Stimulated activated CD8-positive, alpha-beta memory T cell treated with anti-CD3 and anti-CD28 coated beads, Interleukin-12 subunit alpha, Interleukin-12 subunit beta, amount 100 ng/mL, for 1 hour (primary cell): ENCODE measurements at places on chromosomes 13 and 19.

DNA sequence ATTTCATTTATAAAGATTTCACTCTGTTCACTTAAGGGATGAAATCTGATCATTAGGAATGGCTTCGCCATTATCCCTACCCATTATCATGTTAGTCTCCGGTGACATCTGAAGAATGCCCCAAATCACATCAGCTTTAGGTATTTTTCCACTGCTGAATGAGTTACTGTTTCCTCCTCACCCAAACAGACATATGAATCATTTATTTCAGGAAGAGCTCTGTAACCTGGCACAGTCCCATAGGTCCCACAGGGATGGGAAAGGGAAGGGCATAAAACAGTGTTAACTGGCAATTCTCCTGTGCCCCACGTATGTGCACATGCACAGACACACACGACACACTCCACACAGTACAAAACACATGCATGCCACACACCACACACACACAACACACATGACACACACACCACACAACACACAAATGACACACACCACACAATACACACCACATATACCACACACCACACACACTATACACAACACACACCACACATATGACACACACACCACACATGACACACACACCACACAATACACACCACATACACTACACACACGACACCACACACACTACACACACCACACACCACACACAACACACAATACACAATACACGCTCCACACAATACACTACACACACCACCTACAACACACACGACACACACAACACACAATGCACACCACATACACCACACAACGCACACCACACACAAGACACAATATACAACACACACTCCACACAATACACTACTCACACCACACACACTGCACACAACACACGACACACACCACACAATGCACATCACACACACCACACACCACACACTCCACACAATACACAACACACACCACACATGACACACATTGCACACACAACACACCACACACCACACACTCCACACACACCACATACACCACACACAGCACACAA is 15.4 kb downstream of the TMEM255B start:
- DNase-seq = no peak

DNA sequence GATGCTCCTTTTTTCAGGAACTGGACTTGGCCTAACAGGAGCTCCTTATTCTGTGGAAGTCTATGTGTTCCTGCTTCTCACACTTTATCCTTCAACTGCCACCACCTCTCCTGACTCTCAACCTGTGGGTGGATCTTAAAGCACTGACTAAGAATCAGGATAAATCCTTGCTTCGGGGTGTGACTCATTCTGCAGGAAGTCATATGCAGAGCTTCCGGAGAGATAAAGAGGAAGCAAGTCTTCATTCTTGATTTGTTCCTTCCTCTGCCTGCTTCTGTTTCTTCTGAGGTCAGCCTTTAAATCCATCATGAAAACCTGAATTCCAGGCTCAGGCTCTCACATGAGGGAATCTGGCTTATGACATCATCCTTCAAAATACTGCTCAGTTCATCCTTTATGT is 137.1 kb upstream of the ATXN8OS start:
- no peak for DNase-seq

- no peak for DNase-seq
Observed at GRCh38 chr13:33606692-33607091, 211.3 kb upstream of the RFC3 start.

DNA sequence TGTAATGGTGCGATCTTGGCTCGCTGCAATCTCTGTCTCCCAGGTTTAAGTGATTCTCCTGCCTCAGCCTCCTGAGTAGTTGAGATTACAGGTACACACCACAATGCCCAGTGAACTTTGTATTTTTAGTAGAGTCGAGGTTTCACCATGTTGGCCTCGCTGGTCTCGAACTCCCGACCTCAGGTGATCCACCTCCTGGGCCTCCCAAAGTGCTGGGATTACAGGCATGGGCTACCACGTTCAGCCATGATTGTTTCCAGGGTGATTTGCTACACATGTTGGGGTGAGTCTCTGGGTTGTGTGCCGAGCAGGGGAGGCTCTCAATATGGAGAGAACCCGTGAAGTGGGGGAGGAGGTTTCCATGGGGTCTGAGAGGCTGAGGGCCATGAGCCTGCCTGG is 24.8 kb upstream of the CEACAM21 start:
- DNase-seq = no peak

DNA sequence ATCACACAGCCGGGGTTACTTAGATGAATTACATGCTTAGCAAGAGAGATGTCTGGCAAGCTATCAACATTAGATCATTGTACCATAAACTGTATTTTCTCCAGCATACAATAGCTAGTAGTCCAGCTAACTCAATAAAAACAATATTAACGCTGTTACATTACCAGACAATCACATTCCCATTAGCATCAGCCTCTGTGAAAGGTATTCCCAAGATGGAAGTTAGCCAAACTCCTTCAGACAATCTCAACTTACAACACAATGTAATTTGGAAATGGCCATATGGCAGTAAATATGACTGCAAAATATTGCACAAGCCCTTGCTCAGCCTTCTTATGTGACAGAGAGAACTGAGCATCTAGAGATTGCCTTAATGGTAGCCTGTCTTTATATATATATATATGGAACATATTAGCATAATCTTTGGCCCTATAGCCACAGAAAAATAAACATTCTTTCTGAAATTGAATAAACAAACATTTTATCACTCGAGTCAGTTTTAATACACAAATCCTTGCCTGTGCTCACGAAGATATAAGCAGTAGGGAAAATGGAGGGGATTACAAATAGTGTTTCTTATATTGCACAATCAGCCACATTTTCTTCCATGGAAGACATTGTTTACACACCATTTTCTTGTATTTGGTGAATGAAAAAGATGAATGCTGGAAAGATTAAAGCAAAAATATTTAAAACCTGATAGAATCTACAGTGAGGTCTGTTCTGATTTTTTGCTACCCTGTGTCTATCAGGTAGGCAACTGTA is 1060.5 kb downstream of the DIAPH3 start:
- no peak for DNase-seq

- no peak for DNase-seq
Observed at GRCh38 chr13:43520351-43520750, 266.4 kb downstream of the ENOX1 start.
